ENCODE measurements at places on chromosomes 7 and 10.

DNA sequence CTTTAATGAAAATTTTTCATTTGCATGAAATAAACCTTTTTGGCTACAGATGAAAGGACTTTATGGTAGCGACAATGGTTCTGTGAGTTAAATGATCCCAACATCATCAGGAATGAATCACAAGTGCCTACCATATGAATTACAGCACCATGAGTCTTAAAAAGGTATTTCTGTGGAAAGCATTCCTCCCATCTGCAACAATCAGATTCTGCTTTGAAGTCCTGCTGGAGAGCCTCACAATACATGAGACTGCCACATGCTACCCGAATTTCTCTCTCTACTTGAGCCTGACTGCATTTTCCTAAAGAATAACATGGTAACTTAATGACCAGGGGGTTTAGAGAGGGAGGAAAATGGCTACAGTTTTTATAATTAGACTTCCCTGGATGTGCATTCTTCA, 190.3 kb downstream of the TWIST1 start:
- peak; percentile 13 for DNase-seq

DNA sequence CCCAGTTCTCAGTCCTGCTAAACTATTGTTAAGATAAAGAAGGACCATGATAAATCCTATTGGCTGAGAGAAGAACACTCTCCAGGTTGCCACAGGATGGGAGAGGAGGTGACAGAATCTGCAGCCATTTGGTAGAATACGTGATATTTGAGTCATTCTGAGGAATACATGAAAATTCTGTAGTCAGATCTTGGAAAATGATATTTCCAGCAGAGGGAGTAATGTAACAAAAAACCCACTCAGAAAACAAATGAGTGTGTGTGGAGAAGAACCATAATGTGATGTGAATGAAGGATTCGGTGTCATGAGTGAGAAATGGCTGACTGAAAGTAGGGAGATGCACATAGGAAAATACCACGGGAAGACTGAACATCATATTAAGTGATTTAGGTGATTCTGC, 128.5 kb upstream of the PFKP start:
- no peak for DNase-seq

DNA sequence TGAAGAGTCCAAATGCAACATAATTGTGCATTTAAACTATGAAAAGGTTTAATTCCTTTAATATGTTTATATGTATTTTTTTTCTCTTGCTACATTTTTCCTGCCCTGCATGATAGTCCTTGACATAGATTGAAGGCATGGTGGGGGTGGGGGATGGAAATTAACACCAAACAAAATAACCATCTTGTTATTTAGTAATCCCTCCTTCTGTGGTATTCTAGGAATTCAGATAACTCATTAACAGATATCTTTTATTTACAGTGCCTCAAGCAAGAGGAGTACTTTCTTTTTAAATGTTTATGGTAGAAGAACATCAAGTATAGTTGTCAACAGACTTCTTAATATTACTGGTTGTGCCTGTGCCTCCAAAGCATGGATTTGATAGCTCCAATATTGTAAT, 337.6 kb upstream of the SEMA3A start:
- DNase-seq, result no peak

DNA sequence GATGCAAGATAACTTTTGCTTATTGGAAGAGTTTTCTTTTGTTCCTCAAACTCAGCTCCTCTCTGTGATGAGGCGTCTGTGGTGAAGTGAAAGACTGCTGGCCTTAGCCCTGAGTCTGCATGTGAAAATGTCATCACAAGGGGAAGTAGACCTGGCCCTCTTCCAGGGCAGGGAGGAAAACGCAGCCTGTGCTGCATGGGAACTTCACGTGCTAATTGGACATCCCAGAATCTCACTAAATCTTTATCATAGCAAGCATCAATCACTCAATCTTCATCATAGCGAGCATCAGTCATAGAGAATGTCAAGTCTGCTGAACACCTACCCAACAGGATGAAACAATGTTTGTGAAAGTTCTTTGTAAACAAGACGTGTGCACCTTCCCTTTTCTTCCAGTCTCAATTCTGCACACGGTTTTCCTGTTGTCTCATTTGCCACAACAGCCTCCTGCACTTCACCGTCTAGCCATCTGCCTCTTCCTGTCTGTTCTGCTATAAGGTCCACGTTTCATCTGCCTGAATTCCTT, 314.6 kb downstream of the FRMD4A start:
- DNase-seq, result no peak

GRCh38 chr7:65960351-65961074, 21.5 kb downstream of the GUSB start:
- no peak for DNase-seq

- DNase-seq, result no peak
Measured at GRCh38 chr10:8043569-8044306, 10.8 kb upstream of the GATA3 start.

DNA sequence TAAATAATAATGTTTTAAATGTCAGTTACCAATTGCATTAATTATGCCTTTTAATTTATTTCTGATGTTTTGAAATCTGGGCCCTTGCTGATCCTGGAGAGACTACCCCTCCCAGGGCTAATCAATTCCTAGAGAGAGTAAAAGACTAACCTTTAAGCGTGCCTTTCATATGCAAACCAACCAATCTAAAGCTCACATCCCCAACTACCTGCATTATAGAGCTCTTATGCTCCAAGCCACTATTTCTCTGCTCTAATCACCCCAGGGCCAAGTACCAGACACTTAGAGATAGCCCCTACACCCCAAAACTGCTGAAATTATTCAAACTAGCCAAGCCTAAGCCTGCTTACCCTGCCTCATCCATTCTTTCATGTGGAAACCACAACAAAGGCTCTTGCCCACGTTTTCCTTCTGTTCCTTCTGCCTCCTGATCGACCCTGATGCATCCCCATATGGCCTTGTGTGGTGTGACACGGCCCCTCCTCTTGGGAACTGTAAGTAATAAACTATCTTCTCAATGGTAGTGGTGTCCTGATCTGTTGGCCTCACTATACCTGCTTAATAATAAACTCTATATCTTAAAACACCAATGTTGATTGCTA, 97.7 kb downstream of the HIBADH start:
- DNase-seq, result no peak

- peak; percentile 86 for DNase-seq
Measured at GRCh38 chr7:18724318-18724717, 228.8 kb downstream of the HDAC9 start.

GRCh38 chr10:16916496-16916895, 99.3 kb upstream of the RSU1 start:
- DNase-seq, result no peak

Data from epithelial cell of esophagus (primary cell).